ENCODE measurements at places on chromosomes 6 and 20. TPM values are rescaled to one million over a fixed set of nuclear protein-coding genes. Genes with fewer than 3 reads are reported as not detected.

Gene MEI4
- not detected for polyA plus RNA-seq

Gene CLDN20
- polyA plus RNA-seq, result 0.22 TPM

Gene ASIP
- not detected for polyA plus RNA-seq

Gene ADRM1
- polyA plus RNA-seq, result 111 TPM

Gene IL17A
- 0.13 TPM for polyA plus RNA-seq

Gene CPNE5
- polyA plus RNA-seq, result 91.5 TPM

Gene PRRT1
- not detected for polyA plus RNA-seq

DNA sequence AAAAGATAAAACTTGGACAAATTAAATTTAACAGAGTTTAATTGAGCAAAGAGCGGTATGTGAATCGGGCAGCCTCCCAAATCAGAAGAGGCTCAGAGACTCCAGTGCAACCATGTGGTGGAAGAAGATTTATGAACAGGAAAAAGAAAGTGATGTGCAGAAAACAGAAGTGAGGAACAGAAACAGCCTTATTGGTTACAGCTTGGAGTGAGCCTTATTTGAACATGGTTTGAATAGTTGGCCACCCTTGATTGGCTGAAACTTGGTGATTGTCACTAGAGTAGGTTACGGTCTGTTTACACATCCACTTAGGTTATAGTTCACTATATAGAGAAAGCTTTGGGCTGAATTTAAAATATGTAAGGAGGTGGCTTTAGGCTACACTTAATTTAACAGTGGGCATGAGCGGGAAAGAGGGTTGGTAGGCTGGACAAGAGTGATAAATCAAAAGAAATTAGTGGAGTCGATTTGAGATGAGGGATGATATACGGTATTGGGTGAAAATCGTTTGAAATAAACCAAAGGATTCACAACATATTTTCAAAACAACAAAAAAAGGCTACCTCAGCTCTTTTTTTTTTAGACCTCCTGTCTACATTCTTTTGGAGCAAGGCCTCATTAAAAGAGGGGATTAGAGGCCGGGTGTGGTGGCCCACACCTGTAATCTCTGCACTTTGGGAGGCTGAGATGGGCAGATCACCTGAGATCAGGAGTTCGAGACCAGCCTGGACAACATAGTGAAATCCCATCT, 84.3 kb upstream of the PREP start:
- peaks cover 5% of the 10 kb centered on the region for H3K4me1 ChIP-seq
- no peaks in the 10 kb centered on the region for H3K36me3 ChIP-seq
- DNase-seq, result no peak
- no peak overlapping the region for H3K27ac ChIP-seq
- H3K4me3 ChIP-seq, result no peak overlapping the region

DNA sequence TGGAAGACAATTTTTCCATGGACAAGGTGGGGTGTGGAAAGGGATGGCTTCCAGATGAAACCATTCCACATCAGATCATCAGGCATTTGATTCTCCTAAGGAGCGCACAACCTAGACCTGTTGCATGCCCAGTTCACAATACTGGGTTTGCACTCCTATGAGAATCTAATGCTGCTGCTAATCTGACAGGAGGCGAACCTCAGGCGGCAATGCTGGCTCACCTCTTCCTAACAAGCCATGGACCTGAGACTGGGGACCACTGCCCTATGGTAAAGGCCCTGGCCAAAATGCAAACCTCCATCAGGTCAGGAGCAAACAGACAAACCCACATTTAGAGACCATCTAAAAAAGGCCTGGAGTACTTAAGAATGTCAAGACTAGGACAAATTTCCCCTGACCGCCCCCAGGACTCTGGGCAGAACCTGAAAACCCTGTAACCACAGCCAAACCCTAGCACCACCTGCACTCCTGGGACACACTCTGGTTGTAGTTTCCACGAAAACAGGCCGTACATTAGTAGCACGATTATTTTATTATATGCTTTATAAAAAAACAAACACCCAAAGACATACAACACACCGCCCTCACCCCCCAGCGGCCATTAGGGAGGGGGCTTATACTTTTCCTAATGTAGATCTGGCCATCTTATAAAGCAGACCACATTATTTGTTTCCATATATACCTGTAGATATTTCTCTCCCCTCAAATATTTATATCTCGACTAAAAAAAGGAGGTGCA, 27.3 kb downstream of the SNX5 start:
- peaks cover 25% of the 10 kb centered on the region for H3K4me1 ChIP-seq
- no peak for DNase-seq
- H3K27me3 ChIP-seq, result no peaks in the 10 kb centered on the region
- H3K4me3 ChIP-seq, result no peak overlapping the region

DNA sequence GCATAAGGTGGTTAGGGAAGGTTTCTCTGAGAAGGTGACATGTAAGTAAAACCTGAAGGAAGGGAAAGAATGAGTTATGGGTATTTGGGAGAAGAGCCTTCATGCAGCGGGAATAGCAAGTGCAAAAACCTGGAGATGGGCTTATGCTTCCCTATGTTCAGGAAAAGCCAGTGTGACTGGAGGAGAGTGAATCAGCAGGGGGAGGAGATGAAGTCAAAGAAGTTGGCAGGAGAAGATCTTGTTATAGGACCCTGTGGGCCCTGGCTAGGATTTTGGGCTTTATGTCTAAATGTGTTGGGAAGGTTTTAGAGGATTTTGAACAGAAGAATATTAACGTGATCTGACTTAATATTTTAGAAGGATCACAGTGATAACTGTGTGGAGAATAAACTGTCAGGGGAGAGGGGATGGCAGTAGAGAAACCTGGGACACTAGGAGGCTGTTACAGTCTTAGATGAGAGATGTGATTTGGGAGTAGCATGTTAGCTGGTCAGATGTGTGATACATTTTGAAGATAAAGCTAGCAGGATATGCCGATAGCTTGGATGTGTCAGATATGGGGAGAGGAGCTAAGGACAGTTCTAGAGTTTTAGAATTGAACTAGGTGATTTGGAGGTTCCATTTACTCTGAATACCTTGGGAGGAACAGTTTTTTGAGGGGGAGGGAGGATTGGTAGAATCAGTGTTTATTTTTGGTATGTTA, 41.0 kb downstream of the PHF3 start:
- H3K27ac ChIP-seq, result no peak overlapping the region
- H3K4me1 ChIP-seq, result peaks cover 49% of the 10 kb centered on the region
- H3K36me3 ChIP-seq, result peaks cover 9% of the 10 kb centered on the region
- no peak for DNase-seq

- H3K36me3 ChIP-seq, result no peaks in the 10 kb centered on the region
- peaks cover 24% of the 10 kb centered on the region for H3K4me1 ChIP-seq
- no peak for DNase-seq
- H3K4me3 ChIP-seq, result peak overlapping the region; percentile 79
- H3K27me3 ChIP-seq, result peaks cover 37% of the 10 kb centered on the region
These were observed 46.9 kb downstream of the PDYN start for GRCh38 chr20:1946762-1947534.

DNA sequence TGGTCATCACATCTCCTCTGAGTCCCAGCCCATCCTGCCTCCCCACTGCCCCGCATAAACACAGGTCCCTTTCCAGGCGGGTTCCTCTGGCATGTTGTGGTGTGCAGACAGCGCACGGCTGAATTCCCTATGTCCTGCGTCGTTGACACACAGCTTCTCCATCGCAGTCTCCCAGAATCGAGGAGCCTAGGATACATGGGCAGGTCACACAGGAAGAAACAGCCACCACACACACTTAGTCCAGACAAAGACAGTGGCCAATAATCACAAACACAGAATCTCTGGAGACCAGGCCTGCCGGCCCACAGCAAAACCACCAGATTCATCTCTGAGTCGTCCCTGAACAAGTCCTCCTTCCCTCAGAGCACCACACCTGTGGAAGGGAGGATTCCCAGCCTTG, 34.8 kb downstream of the SCML4 start:
- no peak overlapping the region for H3K27ac ChIP-seq
- DNase-seq, result no peak
- no peaks in the 10 kb centered on the region for H3K27me3 ChIP-seq
- no peak overlapping the region for H3K4me3 ChIP-seq
- H3K36me3 ChIP-seq, result no peaks in the 10 kb centered on the region

- DNase-seq, result no peak
- H3K27me3 ChIP-seq, result no peaks in the 10 kb centered on the region
- H3K4me3 ChIP-seq, result peak overlapping the region; percentile 95
- peak overlapping the region; percentile 96 for H3K27ac ChIP-seq
These were observed 654 bp downstream of the TBC1D7 start for GRCh38 chr6:13327691-13328075.

DNA sequence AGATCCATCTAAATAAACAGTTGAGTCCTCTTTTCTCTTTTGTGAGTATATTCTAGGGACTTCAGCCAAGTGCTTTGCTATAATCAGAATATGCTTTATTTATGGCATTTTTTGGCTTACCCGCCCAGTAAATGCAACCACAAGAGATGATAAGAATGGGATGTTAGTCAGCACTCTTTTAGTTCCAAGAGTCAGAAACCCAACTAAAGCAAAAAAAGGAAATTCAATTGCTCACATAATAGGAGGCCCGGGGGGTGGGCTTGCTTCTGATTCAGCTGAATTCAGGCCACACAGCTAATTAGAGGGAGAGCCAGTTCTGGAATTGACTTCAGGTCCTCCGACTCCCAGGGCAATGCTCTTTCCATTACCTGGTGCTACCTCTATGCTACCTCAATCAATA, 250.6 kb downstream of the FARS2 start:
- H3K4me3 ChIP-seq, result no peak overlapping the region
- peaks cover 21% of the 10 kb centered on the region for H3K4me1 ChIP-seq
- H3K36me3 ChIP-seq, result no peaks in the 10 kb centered on the region
- H3K27ac ChIP-seq, result no peak overlapping the region
- no peak for DNase-seq
- H3K27me3 ChIP-seq, result no peaks in the 10 kb centered on the region

- H3K27ac ChIP-seq, result no peak overlapping the region
- no peak for DNase-seq
- H3K27me3 ChIP-seq, result no peaks in the 10 kb centered on the region
These were observed 21.2 kb upstream of the ASF1A start for GRCh38 chr6:118872726-118873125.

DNA sequence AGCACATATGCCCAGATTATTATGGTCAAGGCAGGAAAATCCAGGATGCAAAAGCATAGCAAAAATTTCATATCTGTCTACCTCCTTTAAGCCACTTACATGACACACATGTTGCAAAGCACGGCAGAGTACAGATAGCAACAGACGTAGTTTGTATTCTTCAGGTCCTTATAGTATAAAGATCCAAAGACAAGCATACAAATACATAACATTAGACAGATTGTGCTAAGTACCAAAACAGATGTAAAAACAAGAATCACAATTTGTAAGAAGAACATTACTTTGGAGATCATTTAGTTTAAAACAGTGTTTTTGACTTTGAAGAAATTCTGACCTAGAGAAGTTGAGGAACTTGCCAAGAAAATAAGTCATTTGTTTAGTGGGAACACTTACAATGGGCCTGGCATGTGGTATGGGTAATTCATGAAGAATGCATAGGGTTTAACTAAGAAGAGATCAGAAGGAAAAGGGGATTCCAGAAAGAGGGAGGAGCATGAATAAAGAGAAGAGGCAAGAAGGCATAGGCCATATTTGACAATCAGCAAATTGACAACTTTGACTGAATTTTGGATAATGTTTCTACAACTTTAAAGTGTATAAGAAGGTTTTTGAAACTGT, 30.6 kb upstream of the LMBRD1 start:
- H3K27me3 ChIP-seq, result no peaks in the 10 kb centered on the region
- peaks cover 10% of the 10 kb centered on the region for H3K36me3 ChIP-seq
- H3K4me3 ChIP-seq, result no peak overlapping the region
- no peak overlapping the region for H3K27ac ChIP-seq
- H3K4me1 ChIP-seq, result peaks cover 3% of the 10 kb centered on the region
- no peak for DNase-seq

GRCh38 chr6:55668591-55668990, 89.6 kb upstream of the HMGCLL1 start:
- no peak overlapping the region for H3K27ac ChIP-seq
- H3K36me3 ChIP-seq, result no peaks in the 10 kb centered on the region
- no peak for DNase-seq
- no peaks in the 10 kb centered on the region for H3K27me3 ChIP-seq
- no peaks in the 10 kb centered on the region for H3K4me1 ChIP-seq
- no peak overlapping the region for H3K4me3 ChIP-seq

DNA sequence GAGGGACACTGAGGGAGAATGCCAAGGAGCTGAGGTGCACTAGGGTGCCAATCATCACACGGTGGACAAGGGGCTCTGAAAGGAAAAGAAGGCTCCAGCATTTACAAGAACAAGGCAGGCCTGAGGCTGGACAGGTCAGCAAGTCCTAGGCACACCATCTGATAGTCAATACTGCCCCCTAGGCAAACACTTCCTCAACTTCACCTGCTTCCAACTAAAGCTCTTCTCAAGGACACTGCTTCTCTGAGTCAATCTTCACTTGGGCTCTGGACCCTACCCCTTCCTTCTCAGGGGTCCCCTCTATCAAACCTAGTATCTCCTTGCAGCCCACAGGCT, 37.7 kb upstream of the SLC4A11 start:
- H3K36me3 ChIP-seq, result peaks cover 5% of the 10 kb centered on the region
- H3K27me3 ChIP-seq, result no peaks in the 10 kb centered on the region
- no peak overlapping the region for H3K4me3 ChIP-seq
- H3K4me1 ChIP-seq, result no peaks in the 10 kb centered on the region
- no peak overlapping the region for H3K27ac ChIP-seq

DNA sequence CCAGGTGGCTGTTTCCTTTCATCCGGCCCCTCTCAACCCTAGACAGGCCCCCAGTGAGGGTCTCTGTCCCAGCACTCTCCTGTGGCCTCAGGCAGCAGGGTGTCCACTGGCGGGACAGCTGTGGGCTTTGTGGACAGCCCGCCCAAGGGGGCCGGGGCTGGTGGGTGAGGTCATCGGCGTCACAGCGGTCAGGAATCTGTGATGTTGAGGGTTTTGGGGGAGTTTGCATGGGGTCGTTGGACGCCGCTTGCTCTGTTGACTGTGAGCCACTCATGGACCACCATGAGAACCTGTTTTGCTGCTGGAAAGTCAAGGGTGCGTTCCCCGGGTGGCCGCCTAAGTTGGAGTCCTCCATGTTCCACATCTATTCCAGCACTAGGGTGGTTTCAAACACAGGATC, 146.4 kb downstream of the DTNBP1 start:
- peak overlapping the region; percentile 47 for H3K27ac ChIP-seq
- peaks cover 22% of the 10 kb centered on the region for H3K4me1 ChIP-seq
- no peaks in the 10 kb centered on the region for H3K27me3 ChIP-seq
- peaks cover 31% of the 10 kb centered on the region for H3K36me3 ChIP-seq
- no peak for DNase-seq
- no peak overlapping the region for H3K4me3 ChIP-seq

GRCh38 chr6:90144396-90144795, 152.2 kb downstream of the BACH2 start:
- peaks cover 60% of the 10 kb centered on the region for H3K4me1 ChIP-seq
- H3K27me3 ChIP-seq, result no peaks in the 10 kb centered on the region
- H3K27ac ChIP-seq, result peak overlapping the region; percentile 78
- peak overlapping the region; percentile 20 for H3K4me3 ChIP-seq
- DNase-seq, result no peak

DNA sequence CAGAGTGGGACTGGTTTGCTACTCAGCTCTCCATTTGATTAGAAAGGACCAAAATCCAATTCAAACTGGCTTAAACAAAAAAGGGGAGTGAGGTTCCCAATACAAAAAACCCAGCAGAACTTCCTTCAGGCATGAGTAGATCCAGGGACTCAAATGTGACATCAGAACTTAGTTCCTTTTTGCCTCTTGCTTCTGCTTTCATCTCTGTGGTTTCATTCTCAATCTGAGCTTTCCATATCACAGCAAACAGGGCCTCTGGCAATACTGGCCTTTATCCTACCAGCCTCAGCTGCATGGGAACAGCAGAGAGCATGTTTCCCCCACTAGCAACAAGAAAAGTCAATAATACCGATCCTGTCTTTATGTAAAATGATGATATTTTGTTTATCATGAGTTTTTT, 28.6 kb upstream of the PRELID3B start:
- peak; percentile 43 for DNase-seq
- peak overlapping the region; percentile 21 for H3K27ac ChIP-seq
- no peaks in the 10 kb centered on the region for H3K36me3 ChIP-seq
- H3K27me3 ChIP-seq, result peaks cover 3% of the 10 kb centered on the region

Data from naive B cell (primary cell).